ENCODE measurements at places on chromosomes 7 and 10.
A peak's percentile ranks its signal among the peaks of the same experiment; 100 is the strongest.

GRCh38 chr10:29926693-29927048 is 132.7 kb downstream of the JCAD start:
- DNase-seq: peak; percentile 20

DNA sequence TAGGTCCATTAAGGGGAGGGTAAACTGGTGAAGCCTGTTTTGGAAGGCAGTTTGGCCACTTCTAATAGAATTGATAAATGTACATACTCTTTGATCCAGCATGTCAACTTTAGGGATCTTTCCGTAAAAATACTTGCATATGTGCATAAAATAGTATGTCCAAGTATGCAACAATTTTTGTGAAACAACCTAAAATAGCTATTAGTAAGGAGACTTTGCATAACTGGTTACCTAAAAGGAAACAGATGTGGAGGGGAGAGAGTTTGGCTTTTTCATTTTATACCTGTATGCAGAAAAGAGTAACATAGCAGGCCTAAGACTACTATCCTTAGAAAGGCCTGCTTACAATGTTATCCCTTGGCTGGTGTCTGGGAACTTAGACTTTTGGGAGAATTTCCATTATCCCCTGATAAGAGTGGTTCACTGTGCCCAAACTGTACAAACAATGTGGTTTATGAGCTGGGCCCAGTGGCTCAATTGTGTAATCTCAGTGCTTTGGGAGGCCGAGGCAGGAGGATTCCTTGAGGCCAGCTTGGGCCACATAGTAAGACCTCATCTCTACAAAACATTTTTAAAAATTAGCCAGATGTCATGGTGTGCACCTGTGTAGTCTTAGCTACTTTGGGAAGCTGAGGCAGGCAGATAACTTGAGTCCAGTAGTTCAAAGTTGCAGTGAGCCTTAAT is 21.3 kb downstream of the PTPN12 start:
- no peak for DNase-seq

DNA sequence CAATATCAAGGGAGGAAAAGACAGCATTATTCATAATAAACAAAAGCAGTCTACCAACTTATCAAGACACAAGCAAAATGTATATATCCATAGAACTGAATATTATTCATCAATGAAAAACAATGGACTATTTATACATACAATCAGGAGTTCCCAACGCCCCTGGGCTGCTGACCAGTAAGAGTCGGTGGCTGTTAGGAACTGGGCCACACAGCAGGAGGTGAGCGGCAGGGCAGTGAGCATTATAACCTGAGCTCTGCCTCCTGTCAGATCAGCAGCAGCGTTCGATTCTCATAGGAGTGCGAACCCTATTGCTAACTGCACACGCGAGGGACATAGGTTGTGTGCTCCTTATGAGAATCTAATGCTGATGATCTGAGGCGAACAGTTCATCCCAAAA is 71.7 kb upstream of the GPR22 start:
- no peak for DNase-seq

- DNase-seq: no peak
These were observed 42.2 kb upstream of the HSPB1 start for GRCh38 chr7:76260171-76260703.

GRCh38 chr7:113891031-113891350 is 27.8 kb downstream of the PPP1R3A start:
- no peak for DNase-seq

DNA sequence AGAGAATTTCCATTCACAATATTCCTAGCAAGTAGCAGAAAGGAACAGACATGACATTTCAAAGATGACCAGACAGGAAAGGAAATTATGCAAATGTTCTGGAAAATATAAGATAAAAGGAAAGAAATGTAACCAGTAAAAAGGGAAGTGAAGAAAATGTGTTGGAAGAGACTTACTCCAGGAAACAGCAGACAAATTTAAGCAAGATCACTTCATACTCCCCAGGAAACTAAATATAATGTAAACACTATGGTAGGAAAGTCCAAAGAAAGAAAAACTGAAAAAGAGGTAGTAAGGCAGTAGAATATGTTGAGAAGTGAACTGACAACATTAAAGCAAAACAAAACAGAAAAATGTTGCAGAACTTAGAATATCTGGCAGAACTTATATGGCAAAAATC is 6.4 kb upstream of the ST8SIA6 start:
- no peak for DNase-seq

DNA sequence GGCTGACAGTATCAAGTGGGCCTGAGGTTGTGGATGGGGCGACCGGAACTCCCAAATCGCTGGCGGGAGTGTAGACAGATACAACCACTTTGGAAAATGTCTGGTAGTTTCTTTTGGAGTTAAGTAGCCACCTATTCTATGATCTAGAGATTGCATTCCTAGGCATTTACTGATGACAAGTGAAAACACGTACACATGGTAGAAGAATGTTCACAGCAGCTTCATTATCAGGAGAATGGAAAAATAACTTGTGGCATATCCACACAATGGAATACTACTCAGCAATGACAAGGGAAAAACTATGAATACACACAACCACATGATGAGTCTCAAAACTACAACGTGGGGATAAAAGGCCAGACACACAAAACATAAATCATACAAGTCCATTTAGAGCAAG is 146.0 kb downstream of the MYOF start:
- DNase-seq: no peak

DNA sequence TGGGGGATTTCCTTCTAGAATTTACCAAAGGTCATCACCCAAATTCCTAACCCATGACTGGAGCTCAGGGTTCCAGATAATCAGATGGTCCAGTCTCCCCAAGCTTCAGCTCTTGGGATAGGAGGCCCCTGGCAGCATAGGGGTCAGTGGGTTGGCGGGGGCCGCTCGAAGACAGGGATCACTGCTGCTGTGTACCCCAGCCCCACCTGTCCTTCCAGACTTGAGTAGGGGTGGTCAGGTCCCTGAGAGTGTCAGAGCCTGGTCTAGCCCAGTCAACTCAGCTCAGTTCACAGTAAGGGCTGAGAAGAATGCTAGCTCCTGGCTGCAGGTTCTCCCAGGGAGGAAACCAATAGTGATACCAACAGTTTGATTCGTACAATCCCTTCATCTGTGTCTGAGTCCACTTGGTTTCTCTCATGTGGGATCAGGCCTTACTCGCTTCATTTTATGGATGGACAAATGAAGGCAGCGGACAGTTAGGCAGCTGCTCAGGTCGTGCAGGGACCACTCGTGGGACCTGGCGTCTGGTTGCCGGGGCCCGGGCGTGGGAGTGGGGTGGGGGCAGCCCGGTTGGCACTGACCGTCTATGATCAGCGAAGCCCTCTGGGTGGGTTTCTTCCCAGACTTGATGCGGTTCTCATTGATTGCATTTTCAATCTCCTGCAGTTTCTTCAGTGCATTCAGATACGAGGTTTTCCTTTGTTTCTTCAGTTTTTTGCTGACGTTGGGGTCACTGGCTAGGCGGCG is 78.9 kb downstream of the PRPF18 start:
- DNase-seq: no peak

GRCh38 chr7:139876622-139877283 is 47.7 kb downstream of the TBXAS1 start:
- DNase-seq: no peak

DNA sequence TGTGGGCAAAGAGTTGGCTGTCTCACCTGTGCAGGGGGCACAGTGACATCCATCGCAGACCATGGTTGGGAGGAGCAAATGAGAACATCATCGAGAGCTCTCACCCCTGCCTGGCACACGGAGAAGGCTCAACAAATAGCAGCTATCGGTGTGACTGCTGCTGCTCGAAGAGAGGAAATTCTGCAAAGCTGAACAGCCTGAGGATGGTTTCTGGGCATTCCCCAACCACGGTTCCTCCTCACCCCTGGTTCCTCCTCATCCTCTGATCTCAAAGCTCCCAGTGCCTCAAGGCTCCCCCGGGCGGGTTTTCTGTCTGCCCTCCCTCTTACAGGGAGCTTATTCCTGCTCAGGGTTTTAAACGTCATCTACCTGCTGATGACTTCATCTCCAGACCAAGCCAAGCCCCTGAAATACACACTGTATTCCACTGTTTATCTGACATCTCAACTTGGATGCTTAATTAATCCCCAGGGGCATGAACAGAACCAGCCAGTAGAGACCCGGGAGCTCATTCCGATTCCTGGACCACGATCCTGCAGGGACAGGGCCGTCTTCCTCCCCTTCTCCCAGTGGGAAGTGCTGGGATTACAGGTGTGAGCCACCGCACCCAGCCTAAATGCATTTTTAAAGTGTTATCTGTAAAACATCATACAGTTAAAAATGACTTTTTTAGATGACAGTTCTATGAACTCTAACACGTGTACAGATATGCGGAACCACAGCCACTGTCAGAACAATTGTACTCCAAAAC is 19.5 kb upstream of the NOM1 start:
- DNase-seq: no peak

- DNase-seq: no peak
These were observed 39.1 kb upstream of the TMEM236 start for GRCh38 chr10:17712717-17713471.

GRCh38 chr10:129973674-129974059 is 9.6 kb upstream of the EBF3 start:
- no peak for DNase-seq

DNA sequence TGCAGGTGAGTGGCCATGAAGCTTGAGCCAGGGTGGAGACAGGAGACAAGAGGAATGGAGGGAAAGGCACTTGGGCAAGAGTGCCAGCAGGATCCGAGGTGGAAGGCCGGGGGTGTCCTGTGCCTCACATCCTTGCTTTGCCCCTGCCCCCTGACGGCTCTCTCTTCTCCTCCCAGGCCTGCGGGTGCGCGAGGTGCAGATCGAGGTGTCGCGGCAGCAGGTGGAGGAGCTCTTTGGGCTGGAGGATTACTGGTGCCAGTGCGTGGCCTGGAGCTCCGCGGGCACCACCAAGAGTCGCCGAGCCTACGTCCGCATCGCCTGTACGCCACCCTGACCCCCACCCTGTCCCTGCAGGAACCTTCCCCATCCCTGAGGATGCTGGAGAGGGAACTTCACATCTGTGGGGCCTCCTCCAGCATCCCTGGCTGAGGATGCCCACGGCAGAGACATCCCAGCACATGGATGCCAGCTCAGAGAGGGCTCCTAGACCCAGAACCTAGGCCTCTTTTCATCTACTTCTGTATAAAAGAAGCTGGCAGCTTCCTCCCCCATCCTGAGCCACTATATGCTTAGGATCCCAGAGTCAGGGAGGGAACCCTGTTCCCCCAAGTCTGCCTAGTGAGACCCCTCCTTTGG is 34.4 kb upstream of the SLC29A3 start:
- DNase-seq: no peak

GRCh38 chr10:123515661-123516060 is 150.5 kb upstream of the GPR26 start:
- no peak for DNase-seq

DNA sequence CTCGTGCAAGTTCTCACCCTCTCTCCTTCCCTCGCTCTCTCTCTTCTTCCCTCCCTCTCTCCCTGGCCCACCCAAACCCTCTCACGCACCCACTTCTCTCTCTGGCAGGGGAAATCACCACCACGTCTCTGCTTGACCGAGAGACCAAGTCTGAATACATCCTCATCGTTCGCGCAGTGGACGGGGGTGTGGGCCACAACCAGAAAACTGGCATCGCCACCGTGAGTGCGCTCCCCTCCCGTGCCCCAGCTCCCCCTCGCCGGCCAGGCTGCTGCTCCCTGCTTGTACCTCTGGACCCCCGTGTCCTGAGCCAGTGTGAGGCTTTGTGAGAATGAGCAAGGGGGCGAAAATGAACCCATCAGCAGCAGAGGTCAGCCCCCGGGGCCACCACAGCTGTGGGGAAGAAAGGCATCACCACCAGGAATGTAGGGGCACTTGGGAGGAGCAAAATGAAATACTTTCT is 25.5 kb downstream of the C10orf105 start:
- no peak for DNase-seq

DNA sequence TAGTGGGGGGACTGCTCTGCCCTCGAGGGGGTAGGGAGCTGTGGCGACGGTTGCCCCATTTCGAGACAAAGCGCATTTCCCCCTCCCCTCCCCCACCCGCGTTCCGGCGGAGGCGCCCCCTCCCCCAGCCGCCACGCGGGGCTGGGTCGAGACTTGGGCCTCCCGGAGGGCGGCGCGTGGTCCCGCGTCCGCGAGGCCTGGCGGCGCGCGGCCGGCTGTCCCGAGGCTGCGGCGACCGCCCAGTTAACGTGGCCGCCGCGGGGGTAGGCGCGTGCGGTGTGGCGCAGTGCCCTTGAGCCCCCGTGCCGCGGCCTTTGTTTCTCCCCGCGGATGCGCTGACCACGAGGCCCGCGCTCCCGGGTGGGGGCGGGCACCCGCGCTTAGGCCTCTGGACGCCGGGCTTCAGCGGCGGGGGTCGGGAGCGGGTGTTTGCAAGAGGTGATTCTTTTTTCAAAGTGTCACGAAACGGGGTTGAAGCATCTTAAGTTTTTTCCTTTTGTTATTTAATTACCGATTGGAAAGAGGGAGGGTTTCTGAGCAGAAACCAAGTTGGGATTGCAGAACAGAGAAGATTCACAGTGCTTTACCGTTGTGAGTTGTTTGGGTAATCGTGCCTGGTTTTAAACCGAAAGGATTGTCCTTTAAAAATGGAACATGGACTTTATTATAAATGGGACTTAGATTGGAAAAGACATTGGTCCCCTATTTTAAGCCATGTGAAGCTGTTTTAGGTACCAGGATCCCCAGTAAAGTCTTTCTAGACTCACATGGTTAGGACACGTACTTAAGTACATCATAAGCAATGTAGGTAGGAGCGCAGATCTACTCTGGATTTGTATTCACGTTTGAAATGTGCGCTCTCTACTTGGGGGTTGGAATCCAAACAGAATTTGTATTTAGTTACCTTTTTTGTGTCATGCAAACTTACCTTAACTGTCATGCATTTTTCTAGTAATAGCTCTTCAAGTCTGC is 760 bp downstream of the CBX3 start:
- no peak for DNase-seq

GRCh38 chr7:1311406-1312135 is 78.9 kb downstream of the UNCX start:
- DNase-seq: no peak

- DNase-seq: no peak
These were observed 49.3 kb upstream of the DAGLB start for GRCh38 chr7:6496842-6497636.

DNA sequence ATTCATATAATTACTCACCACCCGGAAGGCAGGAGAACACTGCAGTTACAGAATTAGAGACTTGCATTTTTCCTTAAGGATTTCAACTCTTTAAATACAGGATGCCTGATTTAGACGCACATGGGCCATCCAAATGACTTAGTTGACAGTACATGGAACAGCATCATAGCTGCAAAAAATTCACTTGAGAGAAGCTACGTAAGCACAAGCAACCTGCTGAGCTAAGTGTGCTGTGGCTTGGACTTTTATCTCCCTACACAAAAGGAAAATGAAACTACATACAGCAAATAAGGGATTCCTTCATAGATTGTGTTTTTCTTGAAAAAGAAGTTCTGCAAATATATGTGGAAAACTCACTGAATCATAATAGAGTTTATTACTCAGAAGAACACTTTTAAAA is 152.6 kb downstream of the POU6F2 start:
- no peak for DNase-seq

DNA sequence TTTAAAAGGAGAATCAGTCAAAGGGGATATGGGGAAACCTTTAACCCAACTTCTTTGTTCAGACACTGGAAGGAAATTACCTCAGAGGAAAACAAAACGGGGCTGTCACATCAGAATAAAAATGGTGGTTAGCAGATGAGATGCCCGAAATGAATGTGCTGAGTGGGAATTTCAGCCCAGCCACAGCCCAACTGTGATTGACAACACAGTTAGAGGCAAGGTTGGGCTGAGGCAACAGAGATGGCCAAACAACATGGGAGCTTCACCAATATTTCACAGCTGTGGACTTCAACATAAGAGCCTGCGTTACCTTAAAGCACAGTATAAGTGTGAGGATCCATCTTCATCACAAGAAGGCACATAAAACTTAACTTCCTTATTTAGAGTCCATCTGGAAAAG is 133.5 kb upstream of the PTPRZ1 start:
- DNase-seq: no peak

Measured in AG04450 (cell line).